NCI-H510A (cell line): ENCODE measurements at places on chromosomes 16 and 17.

DNA sequence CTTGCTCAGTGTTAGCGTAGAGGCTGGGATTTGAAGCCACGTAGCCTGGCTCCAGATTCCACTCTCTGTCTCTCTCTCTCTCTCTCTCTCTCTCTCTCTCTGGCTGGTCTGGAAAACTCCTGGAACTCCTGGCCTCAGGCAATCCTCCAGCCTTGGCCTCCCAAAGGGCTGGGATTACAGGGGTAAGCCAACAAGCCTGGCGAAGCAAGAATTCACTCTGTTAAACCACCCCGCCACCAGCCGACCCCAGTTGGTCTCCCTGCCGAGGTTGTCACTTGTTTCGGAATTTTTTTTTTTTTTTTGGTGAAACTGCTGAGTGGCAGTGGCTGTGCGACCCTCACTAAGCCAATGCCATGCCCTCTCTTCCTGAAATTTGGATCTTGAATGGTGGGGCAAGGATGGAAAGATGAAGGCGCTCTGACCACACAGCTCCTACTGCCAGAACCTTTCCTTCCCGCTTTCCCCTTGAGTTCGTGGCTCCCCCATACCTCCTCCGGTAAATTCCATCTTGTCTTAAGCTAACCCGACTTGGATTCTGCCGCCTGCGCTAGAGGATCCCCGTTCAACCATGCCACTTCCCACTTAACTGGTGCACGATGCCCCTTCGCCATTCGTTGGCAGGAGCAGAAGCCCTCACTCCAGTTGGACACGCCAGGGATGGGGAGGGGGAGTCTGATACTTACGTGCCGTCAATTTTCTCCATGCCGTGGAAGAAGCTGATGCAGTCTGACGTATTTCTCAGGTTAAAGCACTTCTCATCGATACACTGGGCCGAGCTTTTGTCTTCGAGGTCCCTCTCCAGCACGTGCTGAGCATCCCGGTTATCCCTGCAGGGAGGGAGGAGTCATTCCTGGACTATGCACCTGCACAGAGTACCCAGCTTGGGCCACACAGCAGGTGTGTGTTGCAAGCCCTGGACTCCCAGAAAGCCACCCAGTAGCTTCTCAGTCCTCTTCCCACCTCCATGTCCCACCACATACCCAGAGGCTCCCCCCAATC is 13.1 kb downstream of the TEKT5 start:
- DNase-seq, result no peak

DNA sequence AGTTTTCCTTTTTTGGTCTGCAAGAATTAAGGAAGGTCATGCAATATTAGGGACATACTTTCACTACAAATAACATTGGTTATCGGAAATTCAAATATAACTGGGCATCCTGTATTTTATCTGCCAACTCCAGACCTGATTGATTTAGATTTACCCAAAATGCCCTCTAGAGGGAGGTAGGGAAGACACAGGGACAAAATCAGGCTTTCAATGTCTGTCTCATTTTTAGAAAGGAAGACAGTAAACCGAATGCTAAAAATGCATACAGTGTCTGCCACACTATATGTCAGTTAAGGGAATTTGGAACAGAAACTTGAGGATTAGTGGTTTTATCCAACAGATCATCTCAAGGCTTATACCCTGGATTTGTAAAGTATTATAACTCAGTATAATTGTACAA is 161.7 kb upstream of the SOX9 start:
- DNase-seq, result no peak

GRCh38 chr16:50154420-50154950 is 1.4 kb downstream of the TENT4B start:
- no peak for DNase-seq

DNA sequence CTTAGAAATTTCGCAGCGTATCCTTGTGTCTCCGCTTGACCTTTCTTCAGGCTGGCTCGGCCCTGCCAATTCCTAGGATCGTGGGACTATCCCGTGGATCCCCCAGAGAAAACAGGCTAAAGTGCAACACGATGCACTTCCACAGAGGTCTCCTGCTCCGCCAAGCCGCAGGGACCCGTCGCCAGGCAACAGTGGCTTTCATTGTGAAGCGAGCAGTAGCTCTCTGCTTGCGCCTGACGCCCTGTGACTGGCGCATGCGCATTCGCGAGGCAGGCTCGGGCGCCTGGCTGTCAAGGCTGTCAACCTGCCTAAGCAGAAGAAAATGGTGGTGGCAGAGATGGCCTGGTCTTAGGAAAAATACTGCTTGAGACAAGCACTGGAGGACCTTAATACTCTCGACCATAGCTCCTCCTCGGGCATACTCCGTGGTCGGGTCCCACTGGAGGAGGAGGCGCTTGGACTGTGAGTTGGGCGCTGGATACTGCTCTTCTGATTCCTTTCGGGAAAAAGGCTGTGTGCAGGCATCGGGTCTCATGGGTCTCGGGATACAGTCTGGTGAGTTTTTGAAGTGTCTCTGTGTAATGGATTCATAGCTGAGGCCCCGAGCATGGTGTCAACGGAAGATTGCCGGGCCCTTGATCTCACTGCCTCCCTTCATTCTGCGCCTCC is 2336.1 kb downstream of the TP53TG3F start:
- no peak for DNase-seq

DNA sequence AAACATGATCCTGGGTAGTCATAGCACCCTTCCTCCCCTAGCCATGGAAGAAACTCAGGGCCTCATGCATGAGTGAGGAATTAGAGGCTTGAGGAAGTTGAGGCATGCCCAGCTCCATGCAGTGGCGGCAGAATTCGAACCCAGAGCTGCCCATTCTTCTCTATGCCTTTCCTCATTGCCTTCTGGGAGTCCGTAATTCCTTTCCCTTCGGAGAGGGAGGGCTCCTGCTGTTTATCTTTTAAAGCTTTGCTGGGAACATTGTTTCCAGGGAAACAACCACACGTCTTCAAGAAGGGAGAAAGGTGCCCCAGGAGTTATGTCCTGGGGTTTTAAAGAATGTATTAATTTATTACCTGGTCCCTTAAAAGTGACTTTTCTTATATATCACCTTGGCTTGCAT is 8.5 kb downstream of the CRISPLD2 start:
- DNase-seq, result no peak

- no peak for DNase-seq
These were observed 945.8 kb downstream of the KCNJ2 start for GRCh38 chr17:71114911-71115668.

DNA sequence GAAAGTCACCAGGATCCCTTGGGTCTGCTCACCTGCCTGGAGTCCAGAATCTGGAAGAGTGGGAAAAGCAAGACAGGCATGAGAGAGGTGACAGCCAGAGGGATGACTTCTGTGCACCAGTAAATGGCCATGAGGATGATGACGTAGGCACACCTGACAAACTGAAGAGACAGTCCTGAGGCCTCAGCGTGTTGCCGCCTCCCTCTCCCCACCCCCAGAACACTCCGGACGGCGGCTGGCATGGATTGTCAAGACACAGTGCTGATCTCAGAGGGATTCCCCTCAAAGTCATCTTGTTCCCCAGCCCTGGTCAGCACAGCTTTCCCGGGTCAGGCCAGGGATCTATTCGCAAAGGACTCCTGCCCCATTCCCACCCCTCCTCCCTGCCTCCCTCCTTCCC is 6.2 kb downstream of the SLC13A5 start:
- DNase-seq, result no peak

GRCh38 chr16:48247311-48247710 is at the start of gene ABCC11:
ABCC11 (minus strand) TSS chr16:48247539; CDS start chr16:48231921, 15,618 bp downstream.
- no peak for DNase-seq

DNA sequence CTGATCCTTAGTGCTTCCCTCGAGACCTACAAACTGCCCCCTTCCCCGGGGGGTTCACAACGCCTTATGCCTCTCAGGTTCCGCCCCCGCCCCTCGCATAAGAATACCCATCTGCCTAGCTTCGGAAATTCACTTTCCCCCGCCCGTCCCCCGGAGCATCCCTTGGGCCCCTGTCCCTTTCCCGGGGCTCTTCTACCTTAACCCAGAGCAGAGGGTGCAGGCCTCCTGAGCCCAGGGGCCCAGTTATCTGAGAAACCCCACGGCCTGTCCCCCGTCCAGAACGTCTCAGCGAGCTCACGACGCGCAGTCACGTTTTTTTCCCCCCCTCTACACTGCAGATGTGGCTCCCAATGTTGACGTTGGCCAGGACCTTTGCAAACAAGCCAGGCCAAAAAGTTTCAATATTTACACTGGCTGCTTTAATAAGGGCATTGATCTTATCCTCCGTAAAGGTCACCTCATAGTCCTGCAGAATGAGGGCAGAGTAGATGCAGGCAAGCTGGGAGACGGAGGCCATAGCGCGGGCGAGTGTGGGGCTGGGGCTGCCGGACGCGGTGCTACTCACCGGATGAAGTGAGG is 1.4 kb upstream of the NBR1 start:
- no peak for DNase-seq

DNA sequence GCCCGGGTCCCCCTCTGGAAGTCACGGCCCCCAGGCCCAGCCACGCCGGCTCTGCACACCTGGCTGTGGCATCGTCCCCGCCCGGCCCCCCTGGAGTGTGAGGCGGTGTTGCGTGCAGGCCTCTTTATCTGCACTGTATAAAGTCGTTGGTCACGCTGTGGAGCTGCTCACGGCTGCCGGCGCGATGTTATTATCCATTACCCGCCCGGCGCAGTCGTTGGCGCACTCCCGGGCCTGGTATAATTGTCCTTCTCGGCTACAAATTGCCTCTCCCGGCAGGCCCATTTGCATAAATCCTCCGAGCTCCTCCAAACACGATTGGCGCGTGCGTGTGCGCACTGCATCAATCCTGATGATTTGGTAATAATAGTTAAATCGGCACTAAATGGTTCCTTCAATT is 57.8 kb downstream of the BAHCC1 start:
- DNase-seq, result no peak
